ENCODE measurements at places on chromosomes 2 and 18.

- no peak for DNase-seq
Observed at GRCh38 chr18:44298566-44298965, 382.1 kb upstream of the SETBP1 start.

DNA sequence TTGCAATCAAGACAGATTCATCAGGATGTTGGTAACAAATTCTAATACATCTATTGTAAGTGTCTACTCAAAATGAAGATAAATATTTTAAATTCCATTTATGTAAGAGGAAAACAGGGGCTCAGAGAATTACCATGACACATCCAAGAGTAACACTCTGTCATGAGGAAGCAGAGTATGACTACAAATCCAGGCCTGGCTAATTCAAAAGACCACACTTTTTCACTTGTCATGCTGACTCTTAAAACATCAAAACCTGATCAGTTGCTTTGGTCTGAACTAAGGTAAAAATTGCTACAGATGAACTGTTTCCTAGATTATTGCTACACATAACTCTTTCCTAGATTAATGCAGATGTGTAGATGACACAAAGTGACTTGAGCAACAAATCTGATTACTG, 880.6 kb downstream of the TSN start:
- DNase-seq = no peak

- DNase-seq = no peak
Observed at GRCh38 chr2:43004879-43005244, 212.5 kb upstream of the HAAO start.

DNA sequence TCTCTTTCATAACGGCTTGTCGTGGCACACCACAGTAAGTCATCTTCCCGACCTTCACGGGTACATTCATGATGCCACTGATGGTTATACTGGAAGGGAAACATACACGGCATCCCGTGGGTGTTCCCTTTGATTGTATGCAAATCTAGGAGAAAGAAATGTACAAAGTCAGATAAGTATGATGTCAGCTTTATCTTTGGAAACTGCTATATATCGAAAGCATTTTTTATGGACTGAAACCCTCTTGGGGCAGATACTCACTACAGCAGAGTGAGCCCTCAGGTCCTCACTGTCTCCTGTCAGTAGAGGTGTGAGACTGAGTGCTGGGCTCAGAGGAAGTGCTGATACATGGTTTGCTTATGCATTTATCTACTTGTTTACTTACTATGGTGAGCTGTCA, 20.4 kb downstream of the PLA2R1 start:
- DNase-seq = no peak

DNA sequence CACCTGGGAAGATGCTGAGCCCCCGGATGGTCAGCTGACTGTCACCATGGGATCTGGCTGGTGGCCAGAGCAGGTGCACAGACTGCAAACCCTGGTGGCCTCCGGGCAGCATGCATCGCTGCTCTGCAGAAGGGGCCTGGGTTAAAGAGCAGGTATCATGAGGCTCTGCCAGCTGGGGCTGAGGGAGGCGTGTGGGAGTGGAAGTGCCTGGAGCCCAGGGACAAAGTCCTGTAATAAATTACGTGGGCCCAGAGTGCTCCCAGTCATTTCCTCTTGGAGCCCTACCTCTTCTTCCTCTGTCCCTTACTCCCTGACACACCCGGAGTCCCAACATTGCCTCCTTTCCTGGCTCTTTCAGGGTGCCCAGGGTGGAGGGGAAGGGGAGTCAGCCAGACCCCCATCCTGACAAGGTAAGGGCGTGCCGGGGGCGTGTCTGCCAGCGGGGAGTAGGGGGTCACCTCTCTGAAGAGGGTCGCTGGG, at the start of gene MYO7B:
Gene MYO7B (plus strand): TSS at position 262 of the 480 bp plus-strand sequence. CDS start 24,040 bp downstream, outside the sequence.
- no peak for DNase-seq

GRCh38 chr2:232839411-232840079, 30.5 kb upstream of the SNORC start:
- no peak for DNase-seq

DNA sequence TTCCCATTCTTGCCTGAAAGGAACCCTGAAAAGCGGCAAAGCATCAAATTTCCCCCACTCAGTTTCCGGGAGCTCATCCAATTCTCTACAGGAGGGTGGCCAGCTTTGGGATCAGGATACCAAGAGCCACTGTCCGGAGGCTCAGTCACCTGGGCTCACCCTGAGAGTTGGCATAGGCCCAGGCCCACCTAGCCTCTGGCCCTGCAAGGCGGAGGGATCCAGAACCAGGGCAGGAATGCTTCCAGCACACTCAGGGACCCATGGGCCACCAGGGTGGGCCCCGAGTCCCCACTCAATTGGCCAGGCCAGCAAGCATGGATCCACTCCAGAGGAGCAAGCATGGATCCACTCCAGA, 432.9 kb upstream of the MYT1L start:
- DNase-seq = no peak

GRCh38 chr2:44713170-44713569, 228.3 kb upstream of the SIX3 start:
- DNase-seq = no peak

- no peak for DNase-seq
Observed at GRCh38 chr2:233469261-233470010, 97.1 kb downstream of the USP40 start.

Measured in brain pericyte (primary cell).